ENCODE measurements at places on chromosomes 5 and 9.

DNA sequence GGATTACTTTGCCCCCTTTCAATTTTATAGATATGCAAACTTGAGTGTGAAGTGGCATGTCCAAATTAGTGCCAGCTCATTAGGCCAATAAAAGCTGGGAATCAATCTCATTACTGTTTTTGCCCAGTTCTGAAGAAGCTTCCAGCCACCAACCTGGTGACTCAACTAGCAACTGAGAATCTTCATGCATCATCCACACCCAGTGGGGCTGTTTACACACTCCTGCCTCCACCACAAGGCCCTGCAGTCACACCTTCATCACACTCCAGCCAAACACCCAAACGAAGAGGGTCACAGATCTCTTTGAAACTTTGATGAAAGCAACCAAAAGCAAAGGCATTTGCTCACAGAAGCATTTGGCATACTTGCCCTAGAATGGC is 41.3 kb upstream of the S1PR3 start:
- DNase-seq = no peak

GRCh38 chr5:140181002-140181483 is 6.1 kb downstream of the CYSTM1 start:
- no peak for DNase-seq

DNA sequence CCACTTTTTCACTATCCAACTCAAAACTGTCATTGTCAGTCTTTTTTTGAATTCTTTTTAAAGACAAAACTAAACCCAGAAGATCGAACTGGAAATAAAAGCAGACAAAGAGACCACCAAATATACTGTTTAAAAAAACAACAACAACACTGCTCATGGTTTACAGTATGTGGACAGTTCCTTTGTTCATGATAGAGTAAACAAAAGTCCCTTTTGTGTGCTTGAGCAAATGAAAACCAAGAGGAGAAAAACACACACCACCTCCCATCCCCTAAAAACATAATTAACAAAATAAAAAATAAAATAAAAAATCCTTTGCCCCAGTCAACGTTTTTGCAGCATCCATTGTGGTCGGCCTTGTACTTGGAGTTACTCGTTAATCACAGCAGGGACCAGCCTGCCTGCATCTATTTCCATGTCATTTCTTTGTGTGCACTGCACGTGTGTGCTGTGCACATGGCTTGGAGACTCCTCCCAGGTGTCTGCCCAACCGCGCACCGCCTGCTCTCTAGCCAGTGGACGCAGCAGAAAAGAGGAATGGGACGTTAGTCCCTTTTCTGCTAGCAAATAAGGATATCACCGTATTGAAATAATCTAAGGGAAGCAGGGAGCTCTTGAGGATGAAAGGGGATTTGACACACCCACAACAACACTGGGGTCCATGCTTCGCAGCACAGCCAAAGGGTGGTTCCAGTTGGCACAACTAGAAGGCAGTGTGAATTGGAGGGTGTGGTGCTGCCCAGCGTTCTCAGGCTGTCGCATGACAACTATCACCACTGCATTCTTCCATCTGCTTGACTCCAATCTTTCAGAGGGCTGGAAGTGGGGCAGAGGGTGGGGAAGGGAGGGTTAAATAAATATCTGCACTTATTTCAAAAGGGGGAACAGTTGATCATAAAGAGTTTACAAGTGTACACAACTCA is 130.0 kb downstream of the SEMA6A start:
- DNase-seq = no peak

DNA sequence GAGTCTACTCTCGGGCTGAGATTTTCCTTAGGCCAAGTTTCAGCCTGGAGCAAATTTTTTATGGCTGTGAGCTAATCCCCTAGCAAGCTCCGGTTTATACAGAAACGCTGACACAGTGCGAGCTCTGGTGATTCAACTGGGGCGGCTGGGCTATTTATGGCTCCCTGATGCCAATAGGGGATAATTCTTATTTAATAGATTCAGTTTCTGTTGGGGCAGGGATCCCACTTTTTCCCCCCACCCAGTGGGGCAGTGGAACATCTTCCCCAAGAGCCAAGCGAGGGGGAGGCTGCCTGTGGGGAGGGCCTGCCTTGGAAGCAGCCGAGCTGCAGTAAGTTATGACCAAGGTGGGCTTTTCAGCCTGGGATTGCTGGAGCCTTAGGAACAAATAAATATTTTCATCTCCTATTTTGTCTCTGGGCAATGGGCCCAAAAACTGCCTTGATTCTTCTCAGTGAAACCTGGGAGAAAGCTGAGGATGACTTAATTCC is 129.1 kb downstream of the MACROH2A1 start:
- DNase-seq = peak; percentile 74

DNA sequence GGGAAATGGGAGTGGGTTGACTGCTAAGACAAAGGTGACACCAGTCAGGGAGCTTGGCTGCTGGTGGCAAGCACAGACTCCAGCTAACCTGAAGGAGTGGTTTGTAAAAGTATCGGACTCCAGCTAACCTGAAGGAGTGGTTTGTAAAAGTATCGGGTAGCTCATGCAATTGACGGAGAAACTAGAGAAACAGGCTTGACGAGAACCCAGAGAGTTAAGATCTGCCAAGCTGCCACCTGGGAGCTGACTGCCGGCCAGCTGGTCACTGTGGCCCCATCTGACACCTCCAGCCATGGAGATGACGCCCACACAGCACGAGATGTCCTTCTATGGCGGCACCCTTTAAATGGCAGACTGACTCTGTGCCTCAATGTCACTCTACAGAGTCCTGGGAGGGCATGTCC is 28.3 kb upstream of the CRB2 start:
- DNase-seq = no peak

DNA sequence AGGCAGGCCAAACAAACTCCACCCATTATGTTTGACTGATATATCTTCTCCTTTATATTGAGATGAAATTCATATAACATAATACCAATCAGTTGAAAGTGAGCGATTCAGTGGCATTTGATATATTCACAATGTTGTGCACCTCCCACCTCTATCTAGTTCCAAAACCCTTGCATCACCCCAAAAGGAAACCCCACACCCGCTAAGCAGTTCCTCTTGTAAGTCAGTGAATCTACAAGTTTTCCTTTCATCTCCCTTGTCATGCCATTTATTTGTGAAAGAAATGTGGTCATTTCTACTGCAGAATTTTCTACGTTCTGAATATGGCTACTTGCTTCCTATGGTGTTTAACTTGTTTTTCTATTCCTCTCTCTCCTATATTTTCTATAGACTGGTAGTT is 99.4 kb upstream of the PTPN3 start:
- no peak for DNase-seq

GRCh38 chr9:128053560-128053959 is 13.6 kb downstream of the NAIF1 start:
- DNase-seq = no peak

GRCh38 chr5:168827636-168828035 is 248.5 kb upstream of the PANK3 start:
- no peak for DNase-seq

GRCh38 chr9:121557581-121558447 is 58.2 kb upstream of the GGTA1 start:
- DNase-seq = peak; percentile 91

GRCh38 chr9:94150890-94151650 is 66.8 kb downstream of the PTPDC1 start:
- peak; percentile 40 for DNase-seq

DNA sequence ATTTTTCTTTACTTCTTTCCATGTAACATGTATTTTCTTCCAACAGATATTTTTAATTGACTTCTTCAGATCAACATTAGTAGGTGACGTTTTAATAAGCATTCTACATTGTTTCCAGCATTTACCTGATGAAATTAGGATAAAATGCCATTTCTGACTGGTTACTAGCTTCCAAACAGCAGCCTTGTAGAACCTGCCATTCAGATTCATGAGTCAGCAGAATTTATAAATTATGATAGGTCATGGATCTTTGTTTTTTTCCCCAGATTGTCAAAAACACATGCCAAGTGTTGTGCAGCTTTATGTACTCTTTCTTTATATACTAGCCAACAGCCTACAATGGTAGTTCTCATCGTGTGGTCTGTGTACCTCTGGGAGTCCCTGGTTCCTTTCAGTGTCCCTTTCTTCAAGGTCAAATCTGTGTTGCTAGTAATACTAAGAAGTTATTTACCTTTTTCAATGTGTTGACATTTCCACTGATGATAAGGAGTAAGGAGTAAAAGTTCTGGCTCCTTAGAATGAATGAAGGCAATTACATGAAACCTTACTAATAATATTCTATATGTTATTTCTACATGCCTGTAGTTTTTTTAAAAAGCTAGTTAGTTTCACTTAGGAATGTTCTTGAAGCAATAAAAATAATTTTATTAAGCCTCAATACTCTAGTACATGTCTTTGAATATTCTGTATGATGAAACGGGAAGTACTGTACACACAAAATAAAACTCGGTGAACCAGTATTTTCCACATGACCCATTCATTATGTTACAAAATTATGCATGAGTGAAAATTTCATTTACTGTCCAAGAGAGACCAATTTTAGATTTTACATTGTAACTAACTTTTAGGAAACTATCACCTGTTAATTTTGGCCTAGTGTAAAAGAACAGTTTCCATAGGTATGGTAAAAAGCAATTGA is 135.8 kb downstream of the ZCCHC7 start:
- DNase-seq = no peak

DNA sequence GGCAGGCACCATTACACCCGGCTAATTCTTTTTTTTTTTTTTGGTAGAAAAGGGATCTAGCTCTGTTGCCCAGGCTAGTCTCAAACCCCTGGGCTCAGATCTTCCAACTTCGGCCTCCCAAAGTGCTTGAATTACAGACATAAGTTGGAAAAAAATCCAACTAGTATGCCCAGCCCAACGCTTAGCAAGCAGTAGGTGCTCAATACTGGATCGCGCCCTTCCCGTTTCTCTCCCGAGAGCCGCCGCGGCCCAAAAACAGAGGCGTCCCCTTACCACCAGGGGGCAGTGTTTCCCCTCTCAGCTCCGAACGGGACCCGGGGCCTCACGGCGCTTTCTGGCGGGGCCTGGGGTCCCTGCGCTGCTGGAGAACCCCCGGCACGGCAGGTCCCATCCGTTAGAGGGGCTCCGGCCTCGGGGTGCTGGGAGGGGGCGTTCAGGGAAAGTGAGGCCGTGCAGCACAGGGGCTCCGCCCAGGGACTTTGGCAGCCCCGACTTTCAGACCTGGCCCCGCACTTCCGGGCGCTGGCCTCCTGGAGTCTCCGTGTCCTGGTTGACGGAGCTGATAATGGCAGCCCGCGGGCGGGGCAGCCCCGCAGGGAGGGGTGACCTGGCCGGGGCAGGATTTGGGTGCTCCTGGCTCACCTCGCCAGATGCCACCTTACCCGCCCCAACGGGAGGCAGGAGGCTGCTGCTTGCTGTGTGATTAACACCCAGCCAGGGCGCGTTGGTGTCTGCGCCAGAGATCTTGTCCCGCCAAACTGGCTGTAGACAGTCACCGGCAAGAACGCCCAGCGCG is 15.2 kb downstream of the PTGES start:
- DNase-seq = peak; percentile 60

- no peak for DNase-seq
Observed at GRCh38 chr9:72864327-72864726, 88.5 kb downstream of the ALDH1A1 start.

DNA sequence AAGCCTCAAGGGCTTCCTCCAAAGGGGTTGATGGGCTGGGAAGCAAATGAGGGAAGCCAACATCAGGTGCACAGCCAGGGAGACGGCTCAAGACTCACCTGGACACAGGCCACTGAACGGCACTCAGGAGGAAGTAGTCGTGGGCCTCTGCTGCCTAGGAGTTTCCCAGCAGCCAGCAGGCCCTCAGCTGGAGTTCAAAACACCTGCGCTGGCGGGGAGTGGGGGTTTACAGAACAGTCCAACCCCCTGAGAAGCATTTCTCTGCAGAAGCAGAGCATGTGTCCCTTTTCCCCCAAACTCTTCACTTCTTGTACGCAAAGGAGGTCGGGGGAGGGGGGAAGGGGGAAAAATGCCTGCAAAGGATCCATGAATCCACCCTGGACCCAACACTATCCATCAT is 2.3 kb downstream of the WHRN start:
- DNase-seq = no peak

DNA sequence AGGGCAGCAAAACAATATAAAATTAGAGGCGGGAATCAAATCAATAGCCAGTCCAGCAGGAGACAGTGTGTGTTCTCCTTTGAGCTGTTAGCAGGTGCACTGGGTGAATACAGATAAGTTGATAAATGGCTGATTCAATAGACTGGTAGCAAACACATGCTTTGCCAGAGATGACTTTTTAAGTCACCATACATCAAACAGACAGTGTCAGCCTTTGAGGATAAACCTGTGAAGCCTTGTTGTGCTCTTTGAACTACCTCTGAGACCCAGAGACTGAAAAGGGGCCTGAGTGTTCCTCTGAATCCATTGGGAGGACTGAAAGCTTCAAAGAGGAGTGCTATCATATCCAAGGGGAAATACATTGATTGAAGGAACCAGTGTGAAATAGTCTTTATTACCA is 301.9 kb downstream of the RASEF start:
- DNase-seq = no peak

DNA sequence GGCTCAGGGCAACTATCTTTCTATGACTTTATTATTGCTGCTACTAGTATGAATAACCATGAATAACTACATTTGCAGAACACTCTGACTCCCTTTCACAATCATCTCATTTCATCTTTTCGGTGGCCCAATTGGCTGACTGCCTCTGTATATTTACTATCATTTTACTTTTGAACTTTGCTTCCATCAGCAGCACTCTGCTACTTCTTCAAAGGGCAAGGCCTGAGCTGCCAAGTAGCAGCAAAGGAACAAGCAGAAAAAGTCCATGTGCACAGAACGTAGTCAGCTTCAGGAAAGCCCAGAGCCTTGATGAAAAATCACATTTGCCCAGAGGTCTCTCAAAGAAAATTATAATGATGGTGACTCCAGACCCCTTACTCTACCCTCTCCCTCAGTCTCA is 214.5 kb upstream of the PUM3 start:
- no peak for DNase-seq

DNA sequence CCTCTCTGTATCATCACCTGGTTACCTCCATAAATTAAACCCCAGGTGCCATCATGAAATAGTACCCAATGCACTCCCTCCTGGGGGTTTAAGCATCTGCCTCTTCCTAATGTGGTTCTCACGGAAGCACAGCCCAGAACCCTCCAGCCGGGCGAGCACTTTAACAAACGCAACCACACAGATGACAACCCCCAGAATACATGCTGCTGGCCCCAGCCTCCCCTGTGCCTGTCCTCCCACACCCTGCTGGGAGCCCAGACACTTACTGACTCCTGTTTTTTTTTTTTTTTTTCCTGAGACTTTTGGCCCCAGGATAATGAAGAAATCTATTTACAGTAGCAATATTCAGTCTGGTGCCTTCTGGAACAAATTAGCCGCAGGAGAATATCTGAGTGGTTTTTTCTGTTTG is 50.0 kb upstream of the COL5A1 start:
- DNase-seq = peak; percentile 92

GRCh38 chr5:7015586-7016256 is 302.5 kb downstream of the TENT4A start:
- no peak for DNase-seq

GRCh38 chr5:54009828-54010227 is 300.5 kb downstream of the ARL15 start:
- DNase-seq = no peak

DNA sequence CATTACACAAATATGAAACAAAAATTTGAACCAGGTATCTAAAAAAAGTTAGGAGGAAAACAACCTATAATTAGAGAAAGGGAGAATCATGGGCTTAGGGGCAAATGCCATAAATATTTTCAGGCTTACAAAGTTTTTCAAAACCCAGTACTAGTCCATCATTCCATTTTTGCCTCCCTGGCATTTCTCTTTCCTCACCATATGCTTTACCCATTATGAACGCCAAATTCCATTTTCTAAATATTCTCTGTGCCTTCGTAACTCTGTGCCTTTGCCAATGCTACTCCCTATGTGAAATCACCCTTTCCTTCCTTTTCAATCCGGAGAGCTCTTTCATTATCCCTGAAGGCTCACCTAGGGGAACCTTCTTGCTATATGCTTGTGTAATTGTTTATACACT is 434.1 kb downstream of the ZSWIM6 start:
- DNase-seq = no peak
